ENCODE measurements at places on chromosomes 2 and 18. TPM values are rescaled to one million over a fixed set of nuclear protein-coding genes. Genes with fewer than 3 reads are reported as not detected.

The IGFBP5 gene
- 68.9 TPM for total RNA-seq

The FRZB gene
- total RNA-seq = 0.57 TPM

- no peak for DNase-seq
These were observed 1368.4 kb upstream of the LRRTM1 start for GRCh38 chr2:81672923-81673322.

GRCh38 chr2:100416935-100417710 lies at the start of gene CHST10:
TSS of gene CHST10 (minus strand) at chr2:100417668. CDS start at chr2:100406675, 10,993 bp downstream.
- DNase-seq = no peak
